CD4-positive, alpha-beta T cell treated with Interleukin-21 for 1 hour (primary cell): ENCODE measurements at places on chromosomes 12 and 14.

GRCh38 chr12:109277899-109278762 lies 31.0 kb downstream of the FOXN4 start:
- no peak for DNase-seq

GRCh38 chr12:131309700-131310099 lies 356.0 kb downstream of the ADGRD1 start:
- DNase-seq = no peak

DNA sequence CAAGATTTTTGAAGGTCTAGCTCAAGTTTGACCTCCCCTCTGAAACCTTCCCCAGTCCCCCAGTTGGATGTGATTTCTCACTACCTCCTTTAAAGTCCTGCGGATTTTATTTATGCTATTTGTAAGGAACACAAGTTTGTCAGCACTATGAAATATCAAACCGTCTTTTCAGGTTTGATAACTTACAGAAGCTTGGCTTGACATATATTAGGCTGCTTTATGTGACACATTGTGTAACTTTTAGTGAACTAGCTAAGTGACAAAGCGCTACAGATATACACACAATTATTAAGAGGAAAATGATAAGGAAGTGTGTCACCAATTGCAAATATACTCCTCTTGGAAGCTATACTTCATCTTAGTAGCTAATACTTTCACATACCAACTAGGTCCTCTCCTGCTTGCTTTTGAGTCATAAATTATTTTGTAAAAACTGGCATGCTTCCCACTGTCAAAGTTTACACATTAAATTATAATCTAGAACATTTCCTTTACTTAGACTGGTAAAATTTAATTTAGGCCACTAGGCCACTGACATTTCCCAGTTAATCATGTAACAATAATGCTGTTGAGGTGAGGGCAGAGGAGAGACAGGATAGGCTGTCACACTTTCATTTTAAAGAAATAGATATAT lies 149.5 kb downstream of the TMTC3 start:
- DNase-seq = no peak

- no peak for DNase-seq
Measured at GRCh38 chr14:95889236-95889979, 12.8 kb downstream of the TUNAR start.

- DNase-seq = no peak
Measured at GRCh38 chr14:74508292-74508731, 14.7 kb downstream of the ISCA2 start.

- DNase-seq = peak; percentile 33
Measured at GRCh38 chr14:57390806-57391516, 575 bp downstream of the NAA30 start.

DNA sequence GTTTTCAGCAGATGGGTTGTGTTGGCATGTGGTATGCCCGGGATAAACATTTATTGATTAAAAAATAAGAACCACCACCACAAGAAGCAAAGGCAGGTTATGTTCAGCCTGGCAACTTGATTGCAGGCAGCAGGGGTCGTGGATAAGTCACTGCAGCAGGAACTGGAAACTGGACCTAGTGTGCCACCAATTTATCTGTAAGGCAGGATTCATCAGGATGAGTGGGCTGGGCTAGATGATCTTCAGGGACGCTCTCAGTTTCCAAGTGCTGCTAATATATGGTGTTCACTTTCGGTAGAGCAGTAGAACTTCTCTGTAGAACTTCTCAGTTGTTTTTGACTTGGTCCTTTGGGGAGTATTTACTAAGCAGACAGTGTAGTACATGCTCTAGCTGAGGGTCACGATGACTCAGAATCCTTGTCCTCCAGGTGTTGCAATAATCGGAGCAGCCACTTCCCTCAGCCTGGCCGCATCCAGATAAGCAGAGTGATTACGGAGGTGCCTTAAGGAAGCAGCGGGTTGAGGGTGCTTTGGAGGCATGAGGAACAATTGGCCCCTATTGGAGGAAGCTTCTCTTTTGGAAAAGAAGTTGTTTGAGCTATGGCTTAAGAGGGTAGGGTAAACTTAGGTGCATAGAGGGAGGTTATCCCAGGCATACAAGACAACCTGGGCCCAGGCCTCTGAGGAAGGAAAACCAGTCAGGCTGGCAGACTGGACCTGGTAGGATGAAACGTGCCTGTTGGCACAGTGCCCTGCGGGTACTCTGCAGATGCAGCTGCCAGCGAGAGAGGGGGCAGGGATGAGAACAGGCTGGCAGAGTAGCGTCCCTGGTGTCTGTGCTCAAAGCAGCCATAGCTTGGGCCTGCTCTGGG lies 104.0 kb downstream of the GPR135 start:
- DNase-seq = no peak

DNA sequence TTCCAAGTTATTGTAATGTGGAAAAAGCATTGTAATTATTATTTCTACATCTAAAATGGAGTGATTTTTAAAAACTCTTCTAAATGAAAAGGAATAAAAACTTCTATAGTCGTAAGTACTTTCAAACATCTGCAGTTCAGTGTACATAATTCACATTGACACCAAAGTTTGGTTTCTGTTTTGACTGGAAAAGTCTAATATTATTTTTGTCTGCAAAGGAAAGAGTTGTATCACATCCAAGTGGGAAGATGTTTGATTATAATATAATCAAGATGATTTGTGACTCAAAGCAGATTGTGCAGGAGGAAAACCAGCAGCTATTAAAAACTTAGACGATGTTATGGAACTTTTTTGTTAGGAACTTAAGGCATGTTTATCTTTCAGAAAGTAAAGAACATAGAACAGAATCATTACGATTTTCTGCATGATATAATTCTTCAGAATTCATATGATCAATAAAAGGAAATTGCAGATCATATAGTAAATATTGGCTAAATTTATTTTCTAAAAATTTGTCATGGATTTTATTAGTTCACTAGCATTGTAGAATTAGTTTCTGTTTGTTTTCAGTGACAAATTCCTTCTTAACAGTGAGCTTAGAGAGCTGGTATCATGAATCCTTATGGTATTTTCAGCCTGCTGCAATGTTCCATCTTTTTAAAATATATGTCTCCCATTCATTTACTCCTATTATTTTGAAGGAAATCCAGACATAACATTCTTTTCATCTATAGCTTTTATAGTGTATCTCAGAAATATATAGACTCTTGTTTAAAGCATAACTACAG lies 145.8 kb downstream of the MIPOL1 start:
- DNase-seq = no peak

- no peak for DNase-seq
Measured at GRCh38 chr12:1773937-1774655, 46.3 kb upstream of the LRTM2 start.

GRCh38 chr12:24393071-24393470 lies 443.6 kb upstream of the SOX5 start:
- no peak for DNase-seq

DNA sequence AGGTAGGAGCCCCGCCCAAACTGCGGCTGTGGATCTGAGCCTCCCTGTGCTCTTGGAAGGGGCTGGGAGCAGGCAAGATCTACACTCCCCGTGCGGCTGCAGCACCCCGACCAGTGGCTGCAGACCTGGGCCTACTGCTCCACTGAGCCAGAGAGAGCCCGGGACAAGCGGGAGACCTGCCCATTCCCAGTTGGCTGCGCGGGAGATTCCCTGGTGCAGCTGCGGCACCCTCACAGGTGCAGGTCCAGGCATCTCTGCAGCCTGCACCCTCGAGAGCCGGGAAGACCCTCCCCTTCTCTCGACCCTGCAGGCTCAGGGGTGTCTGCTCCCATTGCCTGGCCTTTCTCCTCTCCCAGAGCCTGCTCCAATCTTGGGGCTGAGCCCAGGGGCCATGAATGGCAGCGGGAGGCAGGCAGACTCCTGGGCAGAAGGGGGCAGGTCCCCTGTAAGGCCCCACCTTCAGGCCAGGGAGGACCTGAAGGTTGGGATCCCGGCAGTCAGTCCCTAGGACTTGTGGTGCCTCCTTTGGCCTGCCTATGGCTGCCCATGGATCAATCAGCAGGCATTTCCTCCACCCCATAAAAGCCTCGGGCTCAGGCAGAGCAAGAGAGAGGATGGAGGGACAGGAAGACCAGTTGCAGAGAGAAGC lies 8.8 kb upstream of the A2M start:
- no peak for DNase-seq
